Kasumi-1 (cell line): ENCODE measurements at places on chromosomes 16 and 17.

GRCh38 chr17:75475851-75476250, 19.4 kb downstream of the TMEM94 start:
- DNase-seq = no peak

DNA sequence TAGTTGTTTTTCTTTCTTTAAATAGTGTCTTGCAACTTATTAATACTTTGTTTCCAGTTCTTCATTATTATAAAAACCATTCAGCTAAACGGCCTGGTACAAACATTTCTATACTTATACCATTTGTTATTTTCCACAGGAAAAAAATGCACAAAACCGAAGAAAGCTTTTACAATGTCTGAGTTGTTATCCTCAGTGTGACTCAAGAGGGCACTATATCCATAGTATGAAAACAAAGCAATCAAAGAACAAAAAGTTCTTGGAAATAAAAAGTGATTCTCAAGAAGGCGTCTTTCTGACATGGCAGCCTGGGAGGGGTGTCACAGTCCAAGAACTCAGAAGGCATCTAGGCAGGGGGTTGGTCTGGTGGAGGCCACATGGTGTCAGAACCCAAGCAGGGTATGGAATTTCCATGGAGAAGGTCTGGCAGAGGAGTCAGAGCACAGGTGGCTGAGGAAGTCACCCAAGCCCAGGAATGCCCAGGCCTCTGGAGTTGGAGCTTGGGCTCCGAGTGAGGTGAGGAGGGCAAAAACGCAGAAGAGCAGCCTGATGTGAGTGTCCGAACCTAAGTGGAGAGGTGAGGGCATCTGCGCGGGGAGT, 70.9 kb upstream of the ATP2A3 start:
- DNase-seq = no peak

GRCh38 chr16:4846503-4846900, 586 bp downstream of the GLYR1 start:
- DNase-seq = no peak

- DNase-seq = peak; percentile 4
These were observed 29.5 kb downstream of the SBK1 start for GRCh38 chr16:28321700-28322411.

GRCh38 chr17:79892457-79893241, 53.4 kb upstream of the CBX4 start:
- DNase-seq = no peak

- no peak for DNase-seq
These were observed 456.7 kb downstream of the PMP22 start for GRCh38 chr17:14808425-14808824.

DNA sequence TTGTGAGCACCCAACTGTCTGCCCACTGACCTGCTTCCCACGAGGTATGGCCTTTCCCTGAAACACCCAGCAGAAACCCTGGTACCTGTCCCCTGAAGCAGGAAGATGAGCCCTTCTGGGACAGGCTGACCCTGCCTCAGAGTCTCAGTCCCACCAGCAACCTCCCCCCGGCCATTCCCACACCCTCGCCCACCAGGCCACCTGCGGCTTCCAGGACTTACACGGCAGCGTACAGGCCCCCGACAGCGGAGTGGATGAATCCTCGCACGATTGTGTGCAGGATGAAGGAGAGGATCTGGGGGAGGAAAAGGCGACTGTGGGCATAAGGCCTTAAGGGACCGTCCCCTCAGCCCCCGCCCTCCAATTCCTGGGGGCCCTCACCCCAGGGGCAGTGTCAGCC, 15.4 kb upstream of the PITPNA start:
- DNase-seq = no peak

GRCh38 chr17:55660178-55660886, 62.3 kb downstream of the TMEM100 start:
- peak; percentile 45 for DNase-seq

GRCh38 chr17:43880420-43880991, 26.8 kb downstream of the MPP2 start:
- DNase-seq = no peak

GRCh38 chr17:75288770-75289114, 491 bp downstream of the SLC25A19 start:
- DNase-seq = peak; percentile 68

DNA sequence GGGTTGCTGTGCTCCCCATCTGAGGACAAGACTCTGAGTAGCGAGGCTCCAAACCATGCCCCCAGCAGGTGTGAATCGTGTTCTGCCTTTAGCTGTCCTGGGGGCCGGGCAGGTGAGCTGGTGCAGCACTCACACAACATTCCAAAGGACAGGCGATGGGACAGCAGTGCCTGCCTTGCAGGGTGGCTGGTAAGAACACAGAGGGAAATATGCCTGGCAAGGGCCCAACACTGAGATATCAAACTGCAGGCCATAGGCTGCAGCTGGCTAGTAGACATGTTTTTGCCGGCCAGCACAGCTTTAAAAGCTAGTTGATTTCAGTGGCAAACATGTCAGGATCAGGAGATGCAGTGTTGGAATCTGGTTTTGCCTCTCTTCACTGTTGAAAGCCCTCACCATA, 23.6 kb downstream of the CLEC16A start:
- no peak for DNase-seq

- DNase-seq = no peak
These were observed 94.0 kb downstream of the VAT1L start for GRCh38 chr16:77882358-77882757.

DNA sequence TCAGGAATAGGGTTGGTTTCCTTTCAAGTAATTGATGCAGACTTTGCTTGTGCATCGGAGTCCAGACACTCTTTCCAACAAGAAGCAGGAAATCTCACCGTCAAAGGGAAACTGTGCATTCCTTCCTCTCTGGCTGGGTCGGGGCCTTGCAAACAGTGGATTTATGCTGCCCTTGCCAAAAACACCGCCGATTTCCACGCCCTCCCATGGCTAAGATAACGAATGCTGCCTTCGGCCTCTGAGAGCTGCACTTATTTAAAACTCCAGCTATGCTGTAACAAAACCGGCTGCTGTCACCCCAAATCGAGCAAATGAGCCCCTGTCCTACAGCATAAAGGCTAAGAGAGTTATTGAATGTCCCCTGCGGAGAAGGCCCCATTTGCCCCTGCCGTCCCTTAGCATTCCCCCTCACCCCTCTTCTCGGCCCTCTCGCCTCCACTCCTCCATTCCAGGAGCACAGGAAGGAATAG, 275.5 kb upstream of the IRX5 start:
- DNase-seq = no peak

GRCh38 chr16:26951950-26952349, 114.8 kb upstream of the C16orf82 start:
- DNase-seq = no peak

- peak; percentile 78 for DNase-seq
These were observed 53.4 kb downstream of the ACTG1 start for GRCh38 chr17:81459224-81459623.

DNA sequence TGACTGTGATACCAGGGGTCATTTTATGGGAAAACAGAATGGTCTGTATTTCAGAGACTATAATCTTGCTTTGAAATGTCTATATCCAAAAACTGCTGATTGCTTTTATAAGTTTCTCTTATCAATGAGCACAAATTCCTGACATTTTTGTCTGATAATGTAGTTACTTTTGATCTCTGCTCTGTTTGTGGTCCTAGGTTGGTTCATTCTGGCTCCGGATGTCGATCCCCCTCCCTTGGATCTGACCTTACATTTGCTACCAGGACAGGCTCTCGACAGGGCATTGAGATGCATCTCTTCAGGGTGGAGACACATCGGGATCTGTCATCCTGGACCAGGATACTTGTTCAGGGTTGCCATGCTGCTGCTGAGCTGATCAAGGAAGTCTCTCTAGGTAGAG, 27.3 kb upstream of the VPS4A start:
- no peak for DNase-seq

- DNase-seq = no peak
These were observed 11.7 kb downstream of the ZG16B start for GRCh38 chr16:2841606-2842339.

- DNase-seq = peak; percentile 67
These were observed at the start of gene MGAT5B for GRCh38 chr17:76868176-76868668. Gene MGAT5B, plus strand, starts transcription at chr17:76868404. Its CDS starts 626 bp downstream, at chr17:76869030.

DNA sequence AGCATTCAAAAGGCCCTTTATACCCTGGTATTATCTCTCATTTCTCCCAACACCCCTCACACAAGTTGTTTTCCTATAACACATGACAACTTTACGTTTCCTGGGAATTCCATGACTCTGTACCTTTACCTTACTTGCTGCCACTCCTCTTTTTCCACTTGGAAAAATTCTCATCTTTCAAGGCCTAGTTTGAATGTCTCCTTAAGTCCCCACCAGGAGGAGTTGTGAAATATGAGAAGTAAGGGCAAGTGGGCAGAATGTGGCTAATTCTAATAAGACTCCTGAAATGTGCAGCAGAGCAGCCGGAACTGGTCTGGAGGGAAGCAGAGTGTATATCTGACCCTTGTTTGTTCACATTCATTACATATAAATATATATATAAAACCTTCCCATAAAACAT, 39.7 kb downstream of the BRCA1 start:
- no peak for DNase-seq

GRCh38 chr17:32123782-32124181, 18.5 kb upstream of the RHOT1 start:
- DNase-seq = no peak

DNA sequence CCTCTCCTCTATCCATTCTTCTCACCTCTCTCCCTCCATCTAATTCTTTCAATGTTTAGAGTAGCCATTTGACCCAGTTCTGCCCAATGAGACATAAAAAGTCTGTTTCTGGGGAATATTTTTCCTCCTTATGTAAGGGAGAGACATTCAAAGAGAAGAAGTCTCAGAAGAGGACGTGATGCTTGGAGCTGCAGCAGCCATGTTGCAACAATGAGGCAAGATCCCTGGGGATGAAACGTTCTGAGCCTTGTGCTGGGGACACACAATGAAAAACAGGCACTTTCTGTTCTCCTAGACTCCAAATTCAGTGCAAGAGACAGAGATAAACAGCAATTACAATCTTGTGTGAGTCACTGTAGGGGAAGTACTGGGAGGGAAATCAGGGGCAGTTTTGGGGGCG, 130.8 kb downstream of the FOXL1 start:
- no peak for DNase-seq

- DNase-seq = no peak
These were observed 25.0 kb downstream of the LGALS3BP start for GRCh38 chr17:78954684-78955083.

DNA sequence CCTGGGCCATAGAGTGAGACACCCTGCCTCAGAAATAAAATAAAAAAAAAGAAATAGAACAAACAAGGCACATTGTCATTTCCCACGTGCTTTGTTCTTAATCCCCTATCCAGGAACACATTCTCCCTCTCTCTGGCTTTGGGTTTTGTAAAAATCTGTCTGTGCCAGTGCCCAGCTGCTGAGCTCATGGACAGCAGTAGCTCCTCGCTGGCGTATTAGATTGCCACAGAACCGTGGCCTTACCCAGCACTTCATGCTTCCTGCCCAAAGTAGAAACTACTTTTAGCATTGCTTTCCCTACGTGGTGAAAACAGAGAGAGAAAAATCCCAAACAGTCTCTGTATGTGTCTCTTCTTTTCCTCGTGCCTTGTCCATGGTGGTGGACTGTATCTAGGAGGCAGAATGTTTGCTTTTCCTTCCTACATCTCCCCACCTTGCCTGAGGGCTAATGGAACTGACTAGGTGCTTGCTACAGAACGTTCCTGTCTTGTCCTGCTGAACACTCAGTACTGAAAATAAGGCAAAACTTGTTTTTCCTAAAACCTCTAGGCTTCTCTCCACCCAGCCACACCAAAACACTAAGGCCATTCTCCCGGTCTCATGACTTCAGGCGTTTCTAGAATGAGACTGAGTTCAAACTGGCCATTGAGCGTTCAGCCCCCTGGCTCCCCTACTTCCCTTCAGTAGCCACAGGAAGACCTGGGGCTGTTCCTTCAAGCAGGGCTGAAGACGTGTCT, 26.1 kb downstream of the MNT start:
- DNase-seq = no peak

DNA sequence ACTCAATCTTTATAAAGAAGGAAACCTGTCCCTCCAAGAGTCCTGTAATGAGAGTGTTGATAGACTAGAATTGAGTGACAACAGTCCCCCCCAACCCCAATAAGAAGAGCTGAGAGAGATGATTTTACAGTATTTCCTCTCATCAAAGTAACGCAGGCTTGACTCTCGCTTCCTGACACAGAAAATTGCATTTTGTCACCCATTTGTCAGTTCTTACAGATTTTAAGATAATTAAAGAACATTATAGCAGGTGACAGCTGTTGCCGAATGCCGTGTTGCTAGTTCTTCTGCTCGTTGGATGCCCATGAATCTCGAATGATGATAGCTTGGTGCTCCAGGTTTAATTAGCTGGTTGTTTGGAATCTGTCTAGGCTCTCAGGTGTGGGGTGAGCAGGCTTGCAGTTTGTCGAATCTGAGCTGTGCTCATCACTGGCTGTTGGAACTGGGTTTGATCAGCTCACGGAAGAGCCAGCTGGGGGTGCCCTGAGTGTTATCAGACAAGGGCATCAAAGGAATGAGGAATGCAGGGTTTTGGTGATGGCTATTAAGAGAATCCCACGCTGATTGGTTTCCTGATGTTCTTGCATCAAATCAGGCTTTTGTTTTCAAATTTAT, 84.8 kb upstream of the CPHXL start:
- DNase-seq = no peak

GRCh38 chr17:39531252-39531651, 70.0 kb downstream of the CDK12 start:
- DNase-seq = no peak
